Neuronal stem cell (in vitro differentiated cells): ENCODE measurements at places on chromosomes 5 and 9.

- no peak for DNase-seq
These were observed 191.8 kb downstream of the MELK start for GRCh38 chr9:36764364-36765076.

DNA sequence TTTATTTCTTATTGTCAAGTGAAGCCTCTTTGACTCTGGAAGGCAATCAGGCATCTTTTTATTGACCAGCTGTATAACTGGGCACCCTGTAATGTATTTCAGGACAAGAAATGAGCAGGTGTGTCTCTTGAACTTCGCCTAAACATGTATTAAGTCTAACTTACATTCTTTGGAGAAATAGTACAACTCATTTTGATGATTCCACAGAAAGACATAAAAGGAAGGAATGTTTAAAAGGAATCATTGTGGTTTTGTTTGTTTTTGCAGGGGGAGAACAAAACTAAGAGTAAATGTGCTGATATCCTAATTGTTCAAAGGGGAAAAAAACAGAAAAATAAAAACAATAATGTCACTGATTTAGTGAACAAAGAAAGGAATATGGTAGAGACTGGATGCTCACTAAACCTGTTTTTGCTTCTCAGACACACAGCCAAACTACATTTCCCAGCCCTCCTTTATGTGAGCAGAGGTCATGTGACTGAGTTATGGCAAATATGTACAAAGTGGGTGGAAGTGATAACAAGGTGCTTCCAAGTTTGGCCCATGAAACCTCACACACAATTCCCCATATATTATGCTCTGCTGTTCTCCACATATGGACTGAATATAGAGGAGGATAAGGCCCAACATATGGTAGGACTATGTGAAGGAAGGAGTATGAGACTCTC lies 150.6 kb upstream of the ACOT12 start:
- DNase-seq, result no peak

DNA sequence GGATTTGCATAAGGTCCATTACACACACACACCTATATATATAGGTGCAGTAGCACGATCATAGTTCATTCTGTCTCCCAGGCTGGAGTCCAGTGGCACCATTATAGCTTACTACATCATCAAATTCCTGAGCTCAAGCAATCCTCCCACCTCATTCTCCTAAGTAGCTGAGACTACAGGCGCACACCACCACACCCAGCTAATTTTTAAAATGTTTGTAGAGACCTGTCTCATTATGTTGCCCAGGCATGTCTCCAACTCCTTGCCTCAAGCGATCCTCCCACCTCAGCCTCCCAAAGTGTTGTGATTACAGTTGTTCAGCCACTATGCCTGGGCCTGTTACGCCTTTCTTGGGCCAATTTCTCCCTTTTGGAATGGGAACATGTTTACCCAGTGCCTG lies 39.7 kb downstream of the DNAJB5 start:
- DNase-seq, result no peak

GRCh38 chr9:115957585-115957984 lies 196.0 kb upstream of the PAPPA start:
- DNase-seq, result no peak

GRCh38 chr9:132055756-132056155 lies 23.9 kb downstream of the MED27 start:
- DNase-seq, result no peak

GRCh38 chr5:67144183-67144639 lies 52.4 kb downstream of the CD180 start:
- DNase-seq, result no peak

- DNase-seq, result no peak
These were observed 7.5 kb upstream of the TTC1 start for GRCh38 chr5:160001457-160001856.

DNA sequence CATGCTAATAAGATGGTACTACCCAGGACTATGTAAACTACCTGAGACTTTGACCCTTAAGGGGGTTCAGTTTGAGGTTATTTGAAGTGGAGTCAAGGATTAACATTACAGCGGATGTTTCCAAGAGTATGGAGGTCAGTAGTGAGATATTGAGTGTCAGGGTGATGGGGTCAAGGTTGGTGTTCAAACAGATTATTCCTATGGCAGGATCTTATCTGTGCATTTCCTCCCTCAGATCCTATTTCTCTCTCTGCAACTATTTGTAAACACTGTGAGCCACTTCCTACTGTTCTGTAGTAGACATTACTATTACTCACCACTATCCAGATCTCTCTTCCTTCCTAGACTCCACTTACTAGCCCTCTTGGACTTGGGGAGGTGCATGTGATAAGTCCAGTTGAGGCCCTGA lies 54.0 kb upstream of the STOM start:
- no peak for DNase-seq

DNA sequence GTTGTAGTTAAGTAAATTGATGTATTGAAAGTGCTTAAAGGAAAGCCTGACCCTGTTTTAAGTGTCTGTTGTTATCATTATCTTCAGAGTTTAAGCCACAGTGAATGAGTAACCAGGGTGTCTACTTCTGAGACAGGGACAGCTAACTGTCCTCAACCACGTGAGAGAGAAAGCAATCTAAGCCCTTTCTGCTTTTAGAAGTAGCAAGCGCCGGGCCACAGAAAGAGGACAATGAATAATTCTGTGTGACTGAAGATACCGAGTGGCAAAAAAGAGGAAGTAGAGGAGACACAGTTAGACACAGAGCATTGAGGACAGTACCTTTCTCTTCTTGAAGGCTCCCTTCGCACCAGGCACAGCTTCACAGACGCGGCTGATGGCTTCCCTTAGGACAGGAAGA lies 86.3 kb downstream of the S1PR3 start:
- DNase-seq, result no peak

GRCh38 chr5:180829726-180830125 lies 27.1 kb upstream of the MGAT1 start:
- no peak for DNase-seq

GRCh38 chr5:144697847-144698262 lies 527.2 kb downstream of the KCTD16 start:
- no peak for DNase-seq

- DNase-seq, result peak; percentile 65
These were observed 753 bp downstream of the ARHGAP26 start for GRCh38 chr5:142770650-142771609.

GRCh38 chr5:165108809-165109208 lies 1603.4 kb downstream of the MAT2B start:
- no peak for DNase-seq

- DNase-seq, result no peak
These were observed 5.6 kb upstream of the PAM start for GRCh38 chr5:102749416-102750030.

- DNase-seq, result no peak
These were observed 95.2 kb downstream of the APTX start for GRCh38 chr9:32906213-32906612.

DNA sequence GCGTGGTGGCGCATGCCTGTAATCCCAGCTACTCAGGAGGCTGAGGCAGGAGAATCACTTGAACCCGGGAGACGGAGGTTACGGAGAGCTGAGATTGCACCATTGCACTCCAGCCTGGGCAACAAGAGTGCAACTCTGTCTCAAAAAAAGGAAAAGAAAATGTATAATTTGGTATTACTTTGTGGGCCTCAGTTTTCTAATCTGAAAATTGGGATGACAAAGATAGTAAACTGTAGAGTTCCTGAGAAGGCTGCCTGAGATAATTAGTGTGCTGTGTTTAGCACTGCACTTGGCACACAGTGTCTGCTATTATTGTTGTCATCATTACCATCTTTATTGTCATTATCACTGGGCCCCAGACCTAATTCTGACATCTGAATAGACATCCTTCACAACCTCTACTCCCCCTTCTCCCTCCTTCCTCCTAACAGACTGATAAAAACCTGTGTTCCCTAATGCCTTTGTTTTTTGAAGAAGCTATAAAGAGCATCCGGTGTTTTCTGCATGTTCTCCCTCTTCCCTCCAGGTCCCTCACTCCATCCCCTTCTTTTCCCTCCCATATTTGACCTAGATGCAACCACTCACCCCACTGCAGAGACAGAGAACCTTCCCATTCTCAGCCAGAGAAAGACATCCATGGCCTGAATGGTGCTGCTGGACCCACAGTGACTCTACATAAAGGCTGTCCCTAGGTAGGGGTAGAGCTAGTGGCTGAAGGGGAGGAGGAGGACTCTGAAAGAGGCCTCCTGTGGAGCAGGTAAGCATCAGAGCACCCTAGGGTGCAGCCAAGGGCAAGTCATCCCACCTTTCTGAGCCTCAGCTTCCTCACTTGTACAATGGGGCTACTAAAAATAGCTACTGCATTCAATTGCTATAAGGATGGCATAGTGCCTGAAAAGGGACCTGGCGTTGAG lies 15.7 kb upstream of the CYSTM1 start:
- no peak for DNase-seq

- DNase-seq, result peak; percentile 71
These were observed 104.9 kb downstream of the CFAP90 start for GRCh38 chr5:7745882-7746610.

- no peak for DNase-seq
These were observed 43.9 kb downstream of the AMBP start for GRCh38 chr9:114034196-114034595.

DNA sequence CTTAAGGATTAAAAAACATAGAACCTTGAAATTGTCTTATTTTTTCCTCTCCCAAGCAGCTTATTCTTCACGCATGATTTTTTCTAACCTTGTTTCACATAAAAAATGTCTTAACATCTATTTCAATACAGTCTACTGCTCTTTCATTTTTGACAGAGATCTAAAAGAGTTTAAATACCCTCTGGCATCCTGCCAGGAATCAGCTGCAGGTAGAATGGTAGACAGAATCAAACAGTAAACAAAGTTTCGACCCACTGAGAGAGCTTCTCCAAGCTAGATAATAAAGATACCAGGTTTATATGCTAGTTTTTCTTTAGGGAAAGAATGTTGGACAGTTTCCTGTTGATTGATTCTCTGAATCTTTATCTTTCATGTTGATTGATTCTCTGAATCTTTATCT lies 555.8 kb upstream of the CDH9 start:
- DNase-seq, result no peak

- DNase-seq, result no peak
These were observed 8.6 kb downstream of the ADAM19 start for GRCh38 chr5:157566902-157567489.

DNA sequence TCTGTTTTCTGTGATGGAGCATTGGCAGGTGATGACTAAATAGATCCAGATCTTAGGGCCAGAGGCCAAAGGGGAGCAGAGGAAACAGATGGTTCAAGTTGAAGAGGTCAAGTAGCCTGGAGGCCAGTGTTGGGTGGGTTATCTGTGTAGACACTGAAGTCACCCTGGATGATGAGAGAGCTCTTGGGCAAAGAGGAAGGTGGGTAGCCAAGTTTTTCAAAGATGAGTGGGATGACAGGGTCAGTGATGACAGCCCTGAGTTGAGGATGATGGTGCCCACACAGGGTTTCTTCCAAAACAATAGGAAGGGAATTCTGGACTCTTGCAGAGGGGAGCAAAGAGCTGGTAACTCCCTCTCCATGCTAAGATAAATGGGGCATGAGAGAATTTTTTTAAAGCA lies 76.6 kb downstream of the CD180 start:
- no peak for DNase-seq

DNA sequence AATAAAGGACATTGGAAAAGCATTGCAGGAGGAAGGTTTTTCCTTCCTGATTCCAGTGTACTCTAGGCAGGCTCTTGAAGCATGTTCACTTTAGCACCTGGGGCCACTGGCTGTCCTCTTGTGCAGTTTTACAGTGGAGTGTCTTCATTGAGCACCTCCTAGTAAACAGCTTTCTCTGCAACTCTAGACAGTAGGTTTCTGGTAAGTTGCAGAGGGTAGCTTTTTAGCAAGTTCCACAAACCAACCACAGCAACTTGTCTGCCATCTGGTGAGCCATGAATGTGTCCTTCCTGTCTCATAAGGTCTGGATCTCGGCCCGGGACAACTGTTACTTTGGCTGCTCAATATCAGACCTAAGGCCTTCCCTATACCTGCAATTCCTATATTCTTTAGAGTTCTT lies 488.0 kb downstream of the MAN2A1 start:
- no peak for DNase-seq

GRCh38 chr9:75242426-75242825 lies 154.1 kb downstream of the OSTF1 start:
- no peak for DNase-seq

- DNase-seq, result peak; percentile 11
These were observed 621 bp downstream of the AK6 start for GRCh38 chr5:69368458-69369339.

- DNase-seq, result no peak
These were observed 81.1 kb upstream of the GRAMD2B start for GRCh38 chr5:126341906-126342630.

GRCh38 chr5:2579126-2579525 lies 172.4 kb downstream of the IRX2 start:
- no peak for DNase-seq

DNA sequence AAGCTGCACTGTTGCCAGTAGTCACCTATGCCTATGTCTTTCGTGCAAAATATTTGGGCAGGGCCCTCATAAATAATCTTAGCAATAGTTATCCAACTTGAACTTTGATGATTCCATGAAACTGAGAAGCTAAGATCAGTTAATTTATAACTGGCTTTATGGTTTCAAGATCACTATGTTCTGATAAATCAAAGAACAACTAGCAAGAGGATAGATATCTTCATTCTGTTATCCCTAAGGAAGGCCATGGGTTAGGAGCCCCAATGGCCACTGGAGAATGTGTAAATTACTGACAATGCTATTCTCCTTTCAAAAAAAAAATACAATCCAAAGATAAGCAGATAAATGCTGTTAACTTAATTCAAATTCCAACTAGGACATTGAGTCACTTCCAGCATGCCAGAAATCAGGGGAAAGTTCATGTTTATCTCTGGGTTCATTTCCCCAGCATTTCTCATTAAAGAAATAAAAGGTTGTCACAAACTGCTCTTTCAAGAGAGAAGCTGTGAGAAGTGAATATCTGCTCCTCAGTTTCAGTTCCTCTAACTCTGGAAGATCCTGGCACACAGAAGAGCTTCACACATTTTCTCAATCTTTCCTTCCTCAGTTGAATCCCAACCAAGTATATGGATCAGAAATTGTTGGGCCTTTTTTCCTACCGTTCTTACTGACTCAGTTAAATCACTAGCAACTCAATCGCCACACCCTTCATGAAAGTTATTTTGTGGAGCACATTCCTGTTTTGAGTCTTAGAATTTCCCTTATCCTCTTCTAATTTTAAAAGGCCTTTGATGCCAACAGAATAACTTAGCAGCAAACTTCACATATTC lies 59.6 kb upstream of the SLC1A1 start:
- DNase-seq, result no peak

DNA sequence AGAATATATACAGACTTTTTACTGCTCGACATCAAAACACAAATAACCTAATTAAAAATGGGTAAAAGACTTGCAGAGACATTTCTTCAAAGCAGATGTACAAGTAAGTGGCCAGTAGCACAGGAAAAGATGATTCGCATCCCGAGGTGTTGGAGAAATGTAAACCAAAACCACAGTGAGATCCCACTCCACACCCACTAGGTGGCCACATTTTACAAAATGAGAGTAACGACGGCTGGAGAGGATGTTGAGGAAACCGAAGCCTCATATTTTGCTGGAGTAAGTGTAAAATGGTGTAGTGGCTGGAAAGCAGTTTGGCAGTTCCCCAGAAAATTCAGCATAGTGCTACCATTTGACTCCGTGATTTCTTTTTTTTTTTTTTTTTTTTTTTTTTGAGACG lies 21.3 kb upstream of the GBGT1 start:
- no peak for DNase-seq
